ENCODE measurements at places on chromosomes 12 and 14.

- peak; percentile 29 for DNase-seq
These were observed 763.9 kb downstream of the NRXN3 start for GRCh38 chr14:78933948-78934524.

DNA sequence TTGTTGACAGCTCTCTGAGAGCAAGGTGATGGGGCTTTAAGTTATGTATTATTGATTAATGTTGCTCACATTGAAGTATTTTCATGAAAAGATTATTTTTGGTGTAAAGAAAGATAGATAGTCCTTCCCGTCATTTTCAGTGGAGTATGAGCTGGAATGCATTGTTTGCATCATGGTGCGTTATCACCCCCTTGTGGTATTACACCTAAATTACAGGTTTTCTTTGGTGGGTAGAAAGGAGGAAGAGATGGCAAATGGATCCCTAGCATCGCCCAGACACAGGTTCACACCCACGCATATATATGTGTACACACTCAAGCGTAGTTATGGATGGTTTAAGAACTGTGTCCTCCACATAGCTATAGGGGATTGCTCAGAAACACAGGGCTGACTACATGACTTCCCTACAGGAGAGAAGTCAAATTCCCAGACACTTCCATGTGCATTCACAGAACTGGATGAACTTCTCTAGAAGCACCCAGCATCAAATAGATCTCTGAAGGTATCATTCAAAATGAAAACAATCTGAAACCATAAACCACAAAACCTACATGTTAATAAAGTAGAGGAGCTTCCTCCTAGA lies 14.4 kb upstream of the SERPINA10 start:
- peak; percentile 26 for DNase-seq

DNA sequence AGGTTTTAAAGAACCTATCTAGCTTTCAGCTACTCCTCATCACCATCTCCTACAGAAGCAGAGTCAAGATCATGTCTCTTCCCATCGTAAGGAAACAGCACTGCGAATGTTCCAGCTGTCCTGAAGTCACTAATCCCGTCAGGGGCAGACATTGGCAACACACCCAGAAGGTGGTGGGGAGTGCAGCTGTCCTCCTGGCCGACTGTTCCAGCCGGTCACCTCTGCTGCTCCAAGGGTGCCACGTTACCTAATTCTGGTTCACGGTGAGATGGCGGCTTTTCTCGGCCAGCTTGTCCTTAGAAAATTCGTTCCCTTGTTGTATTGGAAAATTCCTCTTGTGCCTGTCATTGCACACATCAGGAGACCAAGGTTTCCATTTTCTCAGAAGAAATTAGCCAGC lies 196.2 kb downstream of the ZFP36L1 start:
- no peak for DNase-seq

DNA sequence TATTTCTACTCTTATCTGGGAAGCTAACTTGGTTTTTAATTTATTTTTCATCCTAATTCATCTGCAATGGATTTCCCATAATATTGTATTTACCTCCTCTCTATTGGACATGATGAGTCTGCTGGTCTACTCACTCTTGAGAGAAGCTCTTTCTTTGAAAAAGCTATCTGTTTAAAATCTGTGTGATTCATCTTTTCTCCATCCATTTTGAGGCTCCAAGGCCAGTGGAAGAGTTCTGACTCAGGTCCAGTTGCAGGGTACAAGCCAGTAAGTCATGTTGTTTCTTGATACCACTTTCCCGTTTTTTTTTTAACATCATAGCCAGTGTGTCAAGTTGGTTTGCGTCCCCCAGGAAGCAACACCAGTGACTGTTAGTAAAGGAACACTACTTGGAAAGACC lies 160.3 kb upstream of the BMP4 start:
- no peak for DNase-seq

DNA sequence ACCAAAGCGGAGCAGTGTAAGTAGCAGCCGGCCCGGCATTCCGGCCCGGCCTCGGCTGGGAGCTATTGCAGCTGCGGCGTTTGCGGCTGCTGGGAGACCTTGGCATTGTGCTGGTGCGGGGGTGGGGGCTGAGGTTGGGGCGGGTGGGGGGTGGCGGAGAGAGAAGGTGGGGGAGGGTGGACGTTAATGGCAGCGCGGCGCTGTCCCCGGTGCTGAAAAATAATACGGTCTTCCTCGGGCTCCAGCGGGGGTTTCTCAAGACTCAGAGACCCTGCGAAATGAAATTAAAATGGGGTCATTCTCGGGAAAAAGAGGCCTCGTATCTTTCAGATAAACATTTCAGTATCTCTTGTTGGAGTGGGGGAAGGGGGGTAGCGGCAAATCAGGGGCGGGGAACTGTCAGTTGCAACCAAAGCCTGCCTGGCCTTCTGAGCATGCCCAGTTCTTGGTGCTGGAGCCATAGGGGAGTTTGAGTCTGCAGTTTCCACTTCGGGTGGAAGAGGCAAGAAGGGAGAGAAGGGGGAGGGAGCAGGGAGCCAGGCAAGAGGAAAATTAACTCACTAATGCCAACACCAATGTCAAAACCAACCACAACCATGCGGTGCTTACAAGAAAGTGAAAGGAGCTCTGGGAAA lies 414 bp downstream of the UNC79 start:
- DNase-seq: peak; percentile 42

GRCh38 chr12:132610866-132611602 lies 652 bp upstream of the LRCOL1 start:
- no peak for DNase-seq

All from HEK293T (cell line).